GM13977 (cell line): ENCODE measurements at places on chromosomes 7 and 10.
A peak's percentile ranks its signal among the peaks of the same experiment; 100 is the strongest.

GRCh38 chr10:88182601-88182930 is 319.1 kb downstream of the PTEN start:
- no peak for DNase-seq

DNA sequence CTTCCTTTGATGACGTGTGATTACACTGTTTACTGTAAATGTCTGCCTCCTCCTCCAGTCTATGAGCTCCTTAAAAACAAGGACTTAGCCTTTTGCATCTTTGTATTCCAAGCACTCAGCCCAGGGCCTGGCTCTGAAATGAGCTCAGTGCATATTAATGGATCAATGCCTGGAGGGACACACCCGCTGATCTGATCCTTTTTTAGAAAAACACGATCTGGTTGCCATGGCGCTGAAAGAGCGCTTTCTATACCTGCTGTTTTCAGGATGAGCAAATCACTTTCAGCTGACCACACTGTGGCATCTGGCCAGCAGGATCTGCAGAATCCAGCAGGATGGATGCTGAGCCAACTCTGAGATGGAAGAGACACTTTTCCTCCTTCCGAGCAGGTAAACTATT is 37.8 kb upstream of the GARS1 start:
- no peak for DNase-seq

DNA sequence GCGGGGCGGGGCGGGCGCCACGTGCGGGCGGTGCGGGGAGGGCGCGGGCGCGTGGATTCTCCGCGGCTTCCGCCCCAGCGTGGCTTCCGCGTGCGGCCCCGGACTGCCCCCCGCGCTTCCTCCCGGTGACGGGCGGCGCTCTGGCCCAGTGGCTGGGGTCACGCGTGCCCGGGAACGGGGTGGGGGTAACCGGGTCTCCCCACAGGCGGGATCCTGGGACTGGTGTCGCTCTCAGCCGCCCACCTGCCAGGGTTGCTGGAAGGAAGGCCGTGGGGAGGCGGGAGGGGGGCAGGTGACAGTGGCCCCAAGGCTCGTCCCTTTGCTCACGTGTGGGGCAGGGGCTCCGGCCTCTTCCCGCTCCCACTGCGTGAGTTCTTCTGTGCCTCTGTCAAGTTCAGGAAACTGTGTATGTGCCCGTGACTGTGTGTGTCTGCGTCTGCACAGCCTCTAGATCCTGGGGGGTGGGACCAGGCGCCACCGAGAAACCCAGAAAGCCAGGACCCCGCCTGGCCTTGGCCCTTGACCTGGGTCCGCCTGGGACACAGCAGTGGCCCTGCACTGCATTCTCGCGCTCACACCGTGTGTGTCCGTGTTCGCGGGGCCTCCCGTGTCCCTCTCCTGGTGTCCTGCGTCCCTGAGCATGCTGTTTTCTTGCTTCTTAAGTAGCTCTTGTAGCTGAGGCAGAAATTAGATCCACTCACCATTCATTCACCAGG is 919 bp downstream of the MAFK start:
- DNase-seq: no peak

DNA sequence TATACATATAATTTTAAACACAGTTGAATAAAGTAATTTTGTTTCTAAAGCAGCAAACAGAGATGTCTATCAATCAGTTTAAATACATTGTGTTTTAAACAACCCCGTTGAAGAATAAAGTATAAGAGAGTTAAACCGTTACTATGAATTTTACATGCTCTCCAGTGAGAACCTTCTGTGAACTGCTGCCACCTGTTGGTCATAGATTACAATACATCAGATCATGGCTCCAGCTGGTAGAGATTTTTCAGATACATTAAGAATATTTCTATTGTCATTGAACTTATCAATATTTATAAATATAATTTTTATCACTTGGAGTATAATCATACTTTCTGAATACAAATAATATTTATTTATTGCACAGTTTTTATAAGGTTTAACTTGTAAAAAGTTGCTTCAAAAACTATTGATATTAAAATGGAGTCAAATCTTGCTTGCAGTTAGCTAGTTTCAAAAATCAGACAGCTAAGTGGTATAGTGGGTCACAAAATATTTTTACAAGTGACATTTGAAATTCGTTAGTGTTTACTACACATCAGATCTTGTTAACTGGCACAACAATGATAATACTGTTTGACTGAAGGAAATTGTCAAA is 561.2 kb upstream of the PHF14 start:
- peak; percentile 26 for DNase-seq

- DNase-seq: no peak
Measured at GRCh38 chr7:95684505-95684904, 87.8 kb upstream of the DYNC1I1 start.

GRCh38 chr10:125375210-125375609 is 214.8 kb upstream of the CTBP2 start:
- DNase-seq: no peak

DNA sequence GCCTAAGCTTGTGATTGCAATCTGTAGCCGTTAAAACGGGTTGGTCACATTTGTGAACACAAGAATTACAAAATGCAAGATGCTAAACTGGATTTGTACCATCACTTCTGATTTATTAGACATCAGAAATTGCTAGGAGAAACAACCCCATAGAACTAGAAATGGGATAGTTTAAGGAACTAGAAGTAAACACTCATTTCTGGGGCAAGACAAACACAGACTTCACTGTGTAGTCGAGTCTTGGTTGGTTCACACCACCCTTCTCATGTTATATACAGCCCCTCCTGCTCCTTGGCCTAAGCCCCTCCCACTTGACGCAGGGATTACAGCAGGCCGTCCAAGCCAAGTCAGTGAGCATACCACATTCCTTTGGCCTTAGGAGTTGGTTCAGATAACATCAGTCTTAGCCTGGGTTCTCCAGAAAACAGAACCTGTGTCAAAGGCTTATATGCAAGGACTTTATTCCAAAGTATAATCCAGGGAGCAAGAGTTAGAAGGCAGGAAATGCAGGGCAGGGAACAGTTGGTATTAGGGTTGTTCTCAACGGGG is 2.0 kb upstream of the NRAP start:
- no peak for DNase-seq
